ENCODE measurements at places on chromosomes 6 and 20.

DNA sequence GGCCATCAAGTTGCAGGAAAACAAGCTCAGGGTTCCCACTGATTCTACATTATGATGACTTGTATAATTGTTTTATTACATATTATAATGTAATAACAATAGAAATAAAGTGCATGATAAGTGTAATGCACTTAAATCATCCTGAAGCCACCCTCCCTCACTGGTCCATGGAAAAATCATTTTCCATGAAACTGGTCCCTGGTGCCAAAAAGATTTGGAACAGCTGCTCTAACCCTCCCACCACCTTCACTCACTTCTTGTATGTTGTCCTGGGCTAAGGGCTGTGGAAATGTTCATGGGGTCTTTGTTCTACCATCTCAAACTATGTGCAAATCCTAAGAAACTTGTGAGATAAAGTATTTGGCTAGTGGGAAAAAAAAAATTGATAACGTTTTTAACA, 133.8 kb downstream of the LRRC1 start:
- DNase-seq: no peak

DNA sequence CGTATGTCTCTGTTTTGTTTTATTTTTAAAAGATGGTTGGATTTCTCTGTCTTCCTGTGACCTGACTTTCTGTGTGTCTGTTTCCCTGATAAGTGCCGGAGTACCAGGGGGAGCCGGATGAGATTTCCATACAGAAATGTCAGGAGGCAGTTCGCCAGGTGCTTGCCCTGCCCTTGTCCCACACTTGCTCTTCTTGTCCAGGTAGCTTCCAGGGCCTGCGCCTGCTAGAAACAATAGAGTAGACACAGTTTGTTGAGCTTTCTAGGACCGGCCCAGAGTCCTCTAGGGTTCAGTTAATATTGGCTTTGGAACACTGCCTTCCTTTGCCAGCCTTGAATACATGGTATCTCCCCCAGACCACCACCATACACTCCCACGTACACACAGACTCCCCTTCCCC, 3.9 kb downstream of the ITPA start:
- no peak for DNase-seq

DNA sequence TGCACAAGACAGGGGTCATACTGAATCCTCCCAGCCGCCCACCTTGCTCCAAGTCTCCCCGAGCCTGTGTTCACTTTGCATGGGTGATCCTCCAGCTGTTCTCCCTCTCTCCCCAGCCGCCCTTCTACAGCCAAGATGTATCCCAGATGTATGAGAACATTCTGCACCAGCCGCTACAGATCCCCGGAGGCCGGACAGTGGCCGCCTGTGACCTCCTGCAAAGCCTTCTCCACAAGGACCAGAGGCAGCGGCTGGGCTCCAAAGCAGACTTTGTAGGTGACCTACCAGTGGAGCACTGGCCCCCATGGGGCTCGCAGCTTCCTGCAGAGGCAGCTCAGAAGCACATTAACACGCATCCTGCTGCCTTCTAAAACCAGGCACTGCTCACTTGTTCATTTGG, 14.6 kb upstream of the IFT52 start:
- DNase-seq: peak; percentile 12

DNA sequence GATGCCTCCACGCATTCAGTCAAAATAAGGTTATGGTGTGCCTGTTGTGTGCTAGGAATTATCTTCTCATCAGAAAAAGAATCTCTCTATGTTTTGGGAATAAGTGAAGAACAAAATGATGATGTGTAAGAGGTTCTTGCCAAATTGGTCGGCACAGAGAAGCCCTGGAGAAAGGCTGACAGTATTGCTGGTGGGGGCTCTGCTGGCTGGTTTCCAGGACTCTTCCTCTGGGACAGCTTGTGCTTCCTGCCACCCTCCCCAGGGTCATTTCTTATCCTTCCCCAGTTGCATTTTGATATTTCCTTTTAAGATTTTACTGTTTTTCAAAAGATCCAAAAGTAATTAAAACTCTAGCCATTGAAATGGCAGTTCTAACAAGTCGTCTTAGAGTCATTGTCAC, 22.1 kb downstream of the CST4 start:
- DNase-seq: no peak

- no peak for DNase-seq
These were observed 28.4 kb upstream of the SDHAF4 start for GRCh38 chr6:70538376-70538775.

DNA sequence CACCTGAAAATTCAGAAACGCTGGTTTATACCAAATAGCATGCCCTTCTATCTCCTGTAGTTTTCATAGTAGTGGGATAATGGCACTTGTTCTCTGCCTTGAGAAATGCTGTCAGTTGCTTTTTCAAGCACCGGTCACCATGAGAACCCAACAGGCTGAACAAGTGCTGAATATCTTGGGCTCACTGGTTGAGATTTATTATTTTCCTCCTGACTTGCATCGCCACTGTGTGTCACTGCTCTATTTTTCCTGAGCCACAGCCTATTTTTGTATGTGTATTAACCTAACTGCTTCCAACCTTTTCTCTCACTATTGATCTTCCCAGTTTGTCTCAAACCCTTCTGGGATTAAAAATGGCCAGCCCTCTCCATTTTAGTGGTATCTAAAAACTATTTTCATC, 71.9 kb downstream of the OPN5 start:
- no peak for DNase-seq

DNA sequence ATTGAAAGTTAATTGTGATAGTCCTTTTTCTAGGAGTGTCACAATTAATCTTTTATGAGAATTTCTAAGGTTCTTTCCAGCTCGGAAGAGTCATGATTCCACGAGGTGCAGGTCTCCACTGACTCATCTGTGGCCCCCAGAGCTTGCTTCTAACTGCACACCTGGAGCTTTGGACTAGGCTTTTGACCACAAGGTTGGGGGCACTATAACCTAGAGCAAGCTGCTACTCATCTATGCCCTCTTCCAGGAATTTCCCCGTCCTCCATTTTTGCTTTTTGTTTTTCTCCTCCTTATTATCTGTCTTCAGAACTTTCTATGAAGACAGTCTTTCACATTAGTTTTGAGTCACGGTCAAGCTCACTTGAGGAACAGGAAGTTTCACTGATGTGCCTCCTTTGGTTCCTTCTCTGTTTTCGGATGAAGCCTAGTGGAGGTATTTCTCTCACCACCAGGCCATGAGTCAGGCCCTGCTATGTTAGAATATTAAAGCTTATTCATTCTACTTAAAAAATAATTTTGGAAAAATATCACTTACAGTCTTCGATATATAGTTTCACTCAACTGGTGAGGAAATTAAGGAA, 119.2 kb upstream of the INSM1 start:
- no peak for DNase-seq

DNA sequence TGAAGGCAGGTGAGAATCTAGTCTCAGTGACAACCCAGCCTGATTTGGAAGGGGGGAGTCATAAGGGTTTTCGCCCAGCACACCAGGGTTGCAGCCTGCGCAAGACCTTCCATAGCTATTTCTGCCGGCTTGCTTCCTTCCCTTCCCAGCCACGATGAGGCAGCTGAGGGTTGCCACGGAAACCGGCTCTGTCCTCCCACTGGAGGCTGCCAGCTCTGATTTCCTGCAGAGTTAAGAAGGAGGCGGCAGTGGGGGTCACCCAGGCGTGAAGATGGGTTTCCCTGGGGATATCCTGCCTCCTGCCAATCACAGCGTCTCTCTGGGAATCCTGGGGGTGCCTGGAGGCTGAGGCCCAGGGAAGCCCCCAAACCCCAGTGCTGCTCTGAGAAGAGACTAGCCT, 23.1 kb upstream of the KCNB1 start:
- DNase-seq: peak; percentile 51

DNA sequence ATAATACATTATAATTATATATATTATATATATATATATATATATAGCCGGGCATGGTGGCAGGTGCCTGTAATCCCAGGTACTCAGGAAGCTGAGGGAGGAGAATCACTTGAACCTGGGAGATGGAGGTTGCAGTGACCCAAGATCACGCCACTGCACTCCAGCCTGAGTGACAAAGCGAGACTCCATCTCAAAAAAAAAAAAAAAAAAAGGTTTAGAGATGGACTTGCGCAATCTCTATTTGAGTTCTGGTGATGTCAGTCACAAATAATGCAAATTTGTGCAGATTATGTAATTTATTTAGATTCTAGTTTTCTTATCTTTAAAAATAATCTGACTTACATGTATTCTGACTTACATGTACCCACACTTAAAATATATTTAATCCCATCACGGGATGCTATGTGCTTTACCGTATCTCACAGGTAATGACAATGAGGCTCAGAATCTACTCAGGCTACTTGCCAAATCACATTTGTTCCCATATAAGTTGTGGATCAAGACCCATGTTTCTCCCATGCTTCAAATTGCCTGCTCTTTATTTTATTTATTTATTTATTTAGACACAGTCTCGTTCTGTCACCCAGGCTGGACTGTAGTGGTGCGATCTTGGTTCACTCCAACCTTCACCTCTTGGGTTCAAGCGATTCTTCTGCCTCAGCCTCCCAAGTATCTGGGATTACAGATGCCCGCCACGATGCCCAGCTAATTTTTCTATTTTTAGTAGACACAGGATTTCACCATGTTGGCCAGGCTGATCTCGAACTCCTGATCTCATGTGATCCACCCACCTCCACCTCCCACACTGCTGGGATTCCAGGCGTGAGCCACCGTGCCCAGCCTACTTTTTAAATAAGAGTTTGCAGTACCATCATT, 7.6 kb upstream of the UST start:
- DNase-seq: no peak

GRCh38 chr20:52124821-52125220, 66.8 kb downstream of the ZFP64 start:
- DNase-seq: no peak

All from D341Med (cell line).